ENCODE measurements at places on chromosomes 16 and 17.

GRCh38 chr17:42817866-42818265, 6.2 kb downstream of the BECN1 start:
- DNase-seq, result no peak

- no peak for DNase-seq
Observed at GRCh38 chr16:50088302-50088701, 22.5 kb downstream of the HEATR3 start.

DNA sequence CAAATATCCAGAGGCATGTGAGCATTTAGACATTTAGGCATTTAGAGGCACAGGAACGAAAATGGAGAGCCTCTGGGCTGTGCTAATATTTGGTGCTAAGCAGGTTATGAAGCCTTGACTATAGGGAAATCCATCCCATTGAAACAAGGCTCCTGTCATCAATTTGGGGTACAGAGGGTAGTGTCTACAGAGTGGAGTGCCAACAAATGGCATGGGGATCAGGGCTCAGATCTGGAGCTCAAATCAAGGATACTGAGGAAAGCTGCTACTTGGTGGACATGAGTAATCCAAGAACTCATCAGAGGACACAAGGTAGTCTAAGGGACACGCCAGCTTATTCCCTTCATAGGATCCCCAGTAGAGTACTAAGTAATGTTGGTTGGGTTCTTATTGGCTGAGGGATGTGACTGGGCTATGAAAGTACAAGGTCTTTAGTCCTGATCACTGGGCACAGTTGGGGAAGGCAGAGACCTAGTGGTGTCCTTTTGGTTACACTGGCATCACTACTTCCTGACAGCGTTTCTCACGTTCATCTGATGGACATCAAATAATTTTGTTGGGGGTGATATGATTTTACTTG, 5.2 kb downstream of the KRT10 start:
- no peak for DNase-seq

DNA sequence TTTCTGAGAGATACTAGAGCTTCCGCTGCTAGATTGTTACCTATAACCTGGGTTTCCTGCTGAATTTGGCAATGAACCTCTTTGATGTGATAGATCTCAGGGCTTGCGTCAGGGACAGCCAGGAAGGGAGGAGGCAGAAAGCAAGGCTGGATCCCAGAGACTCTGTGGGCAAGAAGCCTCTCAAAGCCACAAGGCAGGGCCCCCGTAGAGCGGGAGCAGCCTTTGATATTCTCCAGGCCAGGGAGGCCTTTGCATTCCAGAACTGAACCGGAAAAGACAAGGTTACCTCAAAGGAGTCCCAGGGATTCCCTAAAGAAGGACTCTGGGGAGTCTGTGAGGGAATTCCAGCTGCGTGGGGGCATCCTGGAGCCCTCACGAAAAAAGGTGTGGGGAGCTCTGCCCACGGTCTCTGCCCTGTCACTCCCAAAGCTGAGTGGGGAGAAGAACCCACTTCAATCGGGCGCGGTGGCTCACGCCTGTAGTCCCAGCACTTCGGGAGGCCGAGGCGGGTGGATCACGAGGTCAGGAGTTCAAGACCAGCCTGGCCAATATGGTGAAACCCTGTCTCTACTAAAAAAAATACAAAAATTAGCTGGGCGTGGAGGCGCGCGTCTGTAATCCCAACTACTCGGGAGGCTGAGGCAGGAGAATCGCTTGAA, 14.3 kb upstream of the SCIMP start:
- no peak for DNase-seq

- DNase-seq, result no peak
Observed at GRCh38 chr17:34850023-34850422, 111.2 kb downstream of the CCT6B start.

DNA sequence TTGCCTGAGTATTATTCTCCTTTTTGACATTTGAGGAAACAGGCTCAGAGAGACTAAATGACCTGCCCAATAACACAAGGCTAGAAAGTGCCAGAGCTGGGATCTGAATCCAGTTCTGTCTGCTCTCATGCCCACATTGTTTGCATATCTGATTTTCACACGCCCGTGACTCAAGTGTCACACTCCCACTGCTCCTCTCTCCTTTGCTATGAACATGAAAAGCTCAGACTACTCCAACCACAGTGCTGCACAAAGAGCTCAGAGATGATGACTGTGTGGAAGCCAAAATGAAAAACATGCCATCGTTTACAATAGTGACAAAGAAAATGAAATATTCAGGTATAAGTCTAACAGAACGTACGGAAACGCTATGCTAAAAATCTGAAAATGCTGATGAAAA, 107.9 kb downstream of the SMG6 start:
- no peak for DNase-seq

- no peak for DNase-seq
Observed at GRCh38 chr17:81164371-81165245, 699 bp upstream of the PVALEF start.

- DNase-seq, result no peak
Observed at GRCh38 chr17:27635275-27635823, 4.4 kb downstream of the LGALS9 start.

All from stimulated activated CD8-positive, alpha-beta memory T cell treated with anti-CD3 and anti-CD28 coated beads, Interleukin-4, amount 100 ng/mL, for 1 hour (primary cell).